ENCODE measurements at places on chromosomes 3 and 15. TPM values are rescaled to one million over a fixed set of nuclear protein-coding genes. Genes with fewer than 3 reads are reported as not detected.

The GOLGA6D gene
- total RNA-seq = not detected

The SOX2 gene
- total RNA-seq = not detected

The WDR93 gene
- total RNA-seq = 0.41 TPM

The IL16 gene
- total RNA-seq = not detected

The MCTP2 gene
- 6.3 TPM for total RNA-seq

The ITIH1 gene
- total RNA-seq = not detected

The SLC25A36 gene
- total RNA-seq = 63.8 TPM
